ENCODE measurements at places on chromosomes 5 and 9.

DNA sequence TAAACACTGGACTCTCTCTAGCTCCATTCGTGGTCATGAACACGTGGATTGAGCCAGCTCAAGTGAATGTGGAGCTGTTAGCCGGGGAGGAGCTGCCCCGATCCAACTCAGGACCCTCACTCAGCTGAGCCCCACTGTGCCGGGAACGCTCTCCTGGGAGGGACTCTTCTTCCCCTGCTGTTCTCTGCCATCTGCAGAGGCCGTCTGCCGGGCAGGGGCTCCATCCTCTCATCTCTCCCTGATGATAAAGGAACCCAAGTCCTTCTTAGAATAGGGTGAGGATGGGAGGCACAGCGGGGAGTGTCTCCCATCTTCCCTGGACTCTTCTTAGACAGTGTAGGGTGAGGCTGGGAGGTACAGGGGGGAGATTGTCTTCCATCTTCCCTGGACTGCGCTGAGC lies 120.5 kb upstream of the IRX4 start:
- DNase-seq = no peak

DNA sequence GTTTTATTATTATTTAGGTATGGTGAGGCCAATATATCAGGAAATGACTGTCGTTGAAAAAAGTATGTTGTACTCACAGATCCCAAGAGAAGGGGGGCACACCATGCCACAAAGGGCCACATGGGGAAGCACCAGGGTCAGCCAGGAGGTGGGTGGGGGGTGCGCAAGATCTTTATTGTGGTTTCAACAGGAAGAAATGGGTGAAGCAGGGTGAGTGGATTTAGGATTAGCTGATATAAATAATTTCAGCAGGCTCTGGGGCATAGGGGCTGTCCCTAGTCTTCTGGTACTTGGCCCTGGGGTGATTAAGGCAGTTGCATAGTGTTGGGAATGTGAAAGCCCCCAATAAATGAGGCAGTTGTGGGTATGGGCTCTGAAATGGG lies 8.6 kb downstream of the PDCD1LG2 start:
- no peak for DNase-seq

DNA sequence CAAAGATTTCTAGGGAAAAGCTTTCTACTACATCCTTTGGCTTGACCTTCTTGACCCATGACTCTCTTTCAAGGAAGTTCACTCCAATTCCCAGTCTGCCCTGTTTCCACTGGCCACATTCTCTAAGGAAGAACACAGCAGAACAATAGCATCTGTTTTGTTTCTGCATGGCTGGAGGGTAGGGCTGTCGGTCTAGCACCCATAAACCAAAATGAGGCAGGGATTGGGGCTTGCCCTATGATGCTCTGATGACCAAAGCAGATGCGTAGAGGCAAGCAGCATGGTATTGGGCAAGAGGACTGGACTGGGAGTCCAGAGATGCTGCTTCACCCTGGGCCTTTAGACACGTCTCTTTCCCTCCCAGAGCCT lies 24.1 kb downstream of the GOLGA2 start:
- DNase-seq = no peak

- DNase-seq = no peak
These were observed 339.7 kb downstream of the ADAMTS6 start for GRCh38 chr5:65142016-65142415.

DNA sequence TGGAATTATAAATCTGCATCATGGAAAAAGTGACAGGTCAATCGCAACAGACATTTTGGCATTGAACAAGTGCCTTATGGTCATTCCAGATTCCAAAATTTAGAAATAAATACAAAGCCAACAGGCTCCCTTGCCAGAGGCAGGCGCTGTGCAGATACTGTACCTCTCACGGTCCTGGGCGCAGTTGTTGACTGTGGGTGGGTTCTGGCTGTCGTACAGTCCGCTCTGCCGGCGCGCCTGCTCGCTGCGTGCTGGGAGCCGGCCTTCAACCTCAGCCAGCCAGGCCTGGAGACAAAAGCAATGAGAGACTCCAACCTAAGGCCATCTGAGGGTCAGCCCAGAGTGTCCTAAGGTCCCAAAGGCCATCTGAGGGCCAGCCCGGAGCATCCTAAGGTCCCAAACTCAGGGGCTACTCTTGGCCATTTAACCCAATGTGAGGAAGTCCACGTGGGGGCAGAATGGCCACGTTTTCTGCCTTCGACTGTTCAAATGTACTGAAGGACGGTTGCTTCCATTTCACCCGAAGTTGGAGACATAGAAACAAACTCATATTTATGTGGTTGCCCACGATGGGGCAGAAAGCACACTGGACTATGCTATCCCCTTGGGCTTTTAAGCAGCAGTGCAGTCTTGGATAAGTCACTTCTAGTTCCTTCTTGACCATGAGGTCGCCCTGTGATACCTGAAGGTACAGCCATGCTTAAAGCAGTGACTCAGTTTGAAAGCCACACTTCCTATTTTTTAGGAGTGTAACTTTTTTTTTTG lies 65.2 kb downstream of the USP20 start:
- no peak for DNase-seq

GRCh38 chr9:38234479-38235170 lies 157.9 kb upstream of the ALDH1B1 start:
- no peak for DNase-seq

- no peak for DNase-seq
These were observed 82.3 kb upstream of the TLE4 start for GRCh38 chr9:79489261-79490000.

GRCh38 chr5:172683264-172683644 lies 42.2 kb downstream of the NEURL1B start:
- DNase-seq = no peak

- no peak for DNase-seq
These were observed 71.9 kb downstream of the ITGA1 start for GRCh38 chr5:52859628-52860027.

- DNase-seq = no peak
These were observed 2.0 kb downstream of the MZB1 start for GRCh38 chr5:139387611-139388197.

DNA sequence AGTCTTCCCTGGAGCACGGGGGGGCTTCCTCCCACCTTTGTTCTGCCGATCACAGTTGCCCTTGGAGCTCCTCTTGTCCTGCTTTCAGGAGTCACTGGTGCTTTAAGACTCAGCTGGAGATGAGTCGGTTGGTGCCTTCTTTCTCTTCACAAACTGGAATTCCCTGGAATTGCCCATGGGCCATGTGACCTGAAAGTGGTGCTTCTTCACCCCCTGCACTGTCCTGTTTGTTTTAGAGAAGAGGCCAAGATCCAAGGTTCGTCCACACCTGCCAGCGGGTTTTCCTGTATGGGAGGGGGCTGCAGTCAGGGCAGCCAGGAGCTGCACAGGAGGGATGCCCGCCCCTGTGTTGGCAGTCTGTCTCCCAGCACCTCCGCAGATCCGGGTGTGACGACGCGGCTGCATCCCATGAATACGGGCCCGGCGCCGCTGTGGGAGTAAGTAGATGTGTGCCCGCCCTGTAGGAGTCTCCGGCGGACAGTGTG lies 9.5 kb upstream of the MRPS2 start:
- DNase-seq = no peak
